ENCODE measurements at places on chromosomes 12 and 14. TPM values are rescaled to one million over a fixed set of nuclear protein-coding genes. Genes with fewer than 3 reads are reported as not detected.

The REM2 gene
- total RNA-seq, result not detected

DNA sequence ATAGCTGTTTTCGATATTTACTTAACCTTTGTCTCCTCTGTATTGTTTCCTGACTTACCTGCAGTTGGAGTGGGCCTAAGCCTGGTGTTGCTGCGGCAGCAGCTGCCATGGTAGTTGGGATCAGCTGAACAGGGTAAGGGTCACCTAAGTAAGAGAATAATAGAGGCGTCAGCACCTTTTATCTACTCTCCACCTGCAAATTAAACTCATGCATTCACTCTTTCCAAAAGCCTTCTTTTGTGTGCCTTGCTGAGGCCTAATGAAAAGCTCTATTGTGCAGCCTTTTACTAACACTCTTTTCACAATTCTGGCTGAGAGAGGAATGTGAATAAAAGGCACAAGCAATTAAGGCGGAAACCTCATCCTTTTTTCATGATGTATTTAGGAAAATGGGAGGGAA is 308.7 kb downstream of the SOX5 start:
- DNase-seq, result peak; percentile 50

The PMEL gene
- 10,199 TPM for total RNA-seq

GRCh38 chr12:132144810-132145168 is 532 bp downstream of the NOC4L start:
- DNase-seq, result no peak

- DNase-seq, result no peak
Measured at GRCh38 chr12:95213928-95214327, 3.3 kb downstream of the FGD6 start.

The RHEBL1 gene
- 7.8 TPM for total RNA-seq

The CALCOCO1 gene
- total RNA-seq, result 43.6 TPM

DNA sequence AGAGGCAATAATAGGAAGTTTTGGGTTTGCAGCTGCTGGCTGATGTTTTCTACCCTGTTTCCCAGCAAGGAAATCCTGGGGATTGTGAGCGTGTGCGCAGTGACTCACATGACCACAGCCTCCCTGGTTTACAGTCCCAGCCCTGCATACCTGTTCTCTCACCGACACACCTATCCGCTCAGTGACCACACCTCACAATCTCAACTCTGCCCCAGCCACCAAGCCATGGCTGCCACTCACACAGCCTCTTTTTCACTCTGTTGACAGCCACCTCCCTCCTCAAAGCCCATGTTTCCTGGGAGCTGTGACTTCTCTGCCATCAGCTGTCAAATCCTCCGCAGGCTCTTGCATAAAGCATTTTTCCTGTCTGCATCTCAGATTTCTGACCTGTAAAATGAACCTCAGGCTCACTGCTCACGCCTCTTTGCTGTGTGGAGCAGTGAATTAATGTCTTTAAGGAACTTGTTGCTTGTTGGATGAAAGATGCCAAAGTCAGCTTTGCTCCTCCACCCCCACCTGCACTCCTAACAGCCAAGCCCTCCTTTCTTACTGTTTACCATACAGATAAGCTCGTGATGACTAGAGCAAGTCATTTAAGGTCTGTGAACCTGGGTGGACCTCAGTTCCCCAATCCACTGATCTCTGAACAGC is 43.5 kb downstream of the B4GALNT3 start:
- DNase-seq, result no peak

The CDC42BPB gene
- total RNA-seq, result 45.0 TPM

GRCh38 chr14:104249706-104250105 is 111.3 kb downstream of the KIF26A start:
- no peak for DNase-seq

- no peak for DNase-seq
Measured at GRCh38 chr14:23115918-23116317, 3.1 kb downstream of the CEBPE start.

The ACOT2 gene
- 73.4 TPM for total RNA-seq

The SPX gene
- 2.6 TPM for total RNA-seq

- no peak for DNase-seq
Measured at GRCh38 chr12:65830305-65830704, 6.0 kb downstream of the HMGA2 start.

DNA sequence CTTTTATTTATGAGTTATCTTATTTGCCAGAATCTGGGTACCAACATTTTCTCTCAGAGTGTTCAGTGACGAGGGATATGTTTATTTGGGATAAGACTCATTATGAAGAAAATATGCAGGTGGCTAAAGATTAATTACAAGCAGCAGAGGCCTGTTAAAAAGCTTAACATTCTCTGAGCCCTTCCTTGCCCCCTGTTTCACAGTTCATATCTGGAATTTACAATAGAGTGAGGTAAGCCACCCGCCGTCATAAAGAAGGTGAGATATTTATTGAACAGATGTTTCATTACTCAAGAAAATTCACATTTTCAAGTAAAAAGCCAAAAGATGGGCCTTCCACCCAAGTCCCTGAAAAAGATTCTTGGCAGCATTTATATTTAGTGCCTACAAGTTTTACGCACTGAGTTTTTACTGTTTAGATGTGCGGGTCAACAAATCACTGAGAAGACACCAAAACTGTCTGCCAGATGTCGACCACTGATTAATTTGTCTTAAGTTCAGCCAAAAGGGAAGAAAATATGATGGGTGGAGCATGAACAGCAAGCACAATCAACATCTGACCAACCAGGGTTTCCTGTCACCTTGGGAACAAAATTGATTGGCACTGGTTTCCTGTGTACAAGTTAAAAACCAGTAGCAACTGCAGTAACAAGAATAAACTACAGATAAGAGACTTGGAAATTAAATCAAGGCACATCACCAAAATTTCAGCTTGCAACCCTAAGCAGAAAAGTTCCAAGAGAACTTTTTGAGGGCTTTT is 85.5 kb upstream of the PTPRB start:
- no peak for DNase-seq

DNA sequence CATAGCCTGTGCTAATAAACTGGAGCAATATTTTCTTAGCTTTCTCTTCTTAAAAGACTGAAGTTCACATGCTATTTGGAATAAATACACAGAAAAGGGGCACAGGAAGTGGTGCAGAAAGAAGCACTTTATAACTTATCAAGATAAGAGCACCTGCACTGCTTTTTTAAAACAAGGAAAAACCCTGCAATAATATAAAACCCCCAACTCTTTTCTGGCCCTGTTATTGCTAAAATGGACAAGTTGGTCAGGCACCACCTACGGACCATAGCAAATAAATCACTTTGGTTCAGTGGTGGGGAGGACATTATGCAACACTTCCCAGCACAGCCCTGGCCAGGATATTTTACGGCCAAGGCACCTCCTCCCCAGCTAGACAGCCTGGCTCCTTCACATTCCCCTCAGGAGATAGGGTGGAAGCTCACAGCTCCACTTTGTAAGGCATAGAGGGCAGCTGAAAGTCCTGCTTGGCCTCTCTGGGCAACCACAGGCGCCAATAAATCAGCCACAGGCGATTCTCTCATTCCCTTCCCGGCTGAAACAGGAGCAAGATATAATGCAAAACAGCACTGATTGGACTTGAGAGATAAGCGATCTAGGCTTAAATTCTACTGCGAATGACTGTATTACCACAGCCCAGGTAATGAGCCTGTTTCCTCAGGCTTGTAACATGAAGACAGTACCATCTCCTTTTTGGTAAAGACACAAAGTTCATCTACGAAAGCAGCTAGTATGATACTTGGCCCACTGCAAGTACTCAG is 2.0 kb downstream of the ZBTB25 start:
- peak; percentile 45 for DNase-seq

The XRCC3 gene
- 27.7 TPM for total RNA-seq

The DENR gene
- total RNA-seq, result 63.1 TPM

The HHIPL1 gene
- 0.16 TPM for total RNA-seq

The FOXN4 gene
- total RNA-seq, result not detected

DNA sequence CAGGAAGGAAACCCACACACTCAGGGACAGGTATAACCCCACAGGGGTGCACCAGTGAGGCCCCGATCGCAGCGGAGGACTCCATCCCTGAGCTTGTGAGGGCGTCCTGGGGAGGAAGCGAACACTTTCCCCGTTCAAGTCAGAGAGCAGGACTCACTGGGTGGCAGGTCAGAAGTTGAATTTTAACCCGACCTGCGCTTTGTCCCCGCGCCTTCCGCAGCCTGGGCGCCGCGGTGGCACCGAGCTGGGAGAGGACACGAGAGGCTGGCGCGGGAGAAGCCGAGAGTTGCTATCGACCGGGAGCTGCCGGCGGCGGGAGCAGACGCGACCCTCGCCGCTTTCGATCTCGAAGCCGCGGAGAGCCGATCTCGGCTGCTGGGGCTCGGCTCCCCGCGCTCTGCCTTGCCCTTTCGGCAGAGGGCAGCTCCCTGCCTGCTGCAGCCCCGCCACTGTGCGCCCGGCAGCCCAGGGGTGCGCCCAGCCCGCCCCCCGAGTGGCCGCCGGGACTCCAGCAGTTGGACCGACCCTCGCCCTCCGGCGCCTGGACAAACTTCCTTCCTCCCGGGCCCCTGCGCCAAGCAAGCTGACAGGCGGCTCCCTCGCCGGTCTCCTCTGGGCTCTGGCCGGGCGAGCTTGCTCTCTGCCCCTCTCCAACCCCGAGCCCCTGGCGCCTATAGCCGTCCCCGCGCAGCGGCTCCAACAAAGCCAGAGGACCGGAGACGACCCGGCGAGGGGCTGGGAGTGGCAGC is 918 bp downstream of the LIN7A start:
- no peak for DNase-seq

DNA sequence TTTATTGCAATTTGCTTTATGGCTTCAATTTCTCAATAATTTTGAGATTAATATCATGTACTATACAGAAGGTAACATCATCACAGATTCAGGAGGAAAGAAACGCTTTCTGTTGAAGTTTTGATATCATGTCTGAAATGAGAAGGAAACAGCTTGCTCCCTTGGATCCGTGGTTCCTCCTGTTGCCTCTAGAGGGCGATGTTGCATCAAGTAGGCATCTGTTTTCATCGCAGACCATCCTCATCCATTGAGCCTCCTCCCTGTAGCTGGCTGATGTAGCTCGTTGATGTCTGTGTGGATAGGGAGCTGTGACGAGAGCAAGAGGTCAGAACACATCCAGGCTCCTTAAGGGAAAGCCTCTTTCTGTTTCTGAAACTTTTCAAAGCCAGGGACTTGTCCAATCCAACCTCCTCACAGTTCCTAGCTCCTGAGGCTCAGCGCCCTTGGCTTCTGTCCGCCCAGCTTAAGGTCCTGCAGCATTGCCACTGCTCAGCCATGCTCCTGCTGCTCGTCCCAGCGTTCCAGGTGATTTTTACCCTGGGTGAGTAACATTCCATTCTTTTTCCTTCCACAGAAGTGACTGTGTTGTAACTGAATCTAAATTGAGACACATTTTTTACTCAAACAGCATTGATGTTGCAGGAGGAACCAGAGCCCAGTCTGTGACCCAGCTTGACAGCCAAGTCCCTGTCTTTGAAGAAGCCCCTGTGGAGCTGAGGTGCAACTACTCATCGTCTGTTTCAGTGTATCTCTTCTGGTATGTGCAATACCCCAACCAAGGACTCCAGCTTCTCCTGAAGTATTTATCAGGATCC is 304.8 kb upstream of the OR4E1 start:
- peak; percentile 75 for DNase-seq

DNA sequence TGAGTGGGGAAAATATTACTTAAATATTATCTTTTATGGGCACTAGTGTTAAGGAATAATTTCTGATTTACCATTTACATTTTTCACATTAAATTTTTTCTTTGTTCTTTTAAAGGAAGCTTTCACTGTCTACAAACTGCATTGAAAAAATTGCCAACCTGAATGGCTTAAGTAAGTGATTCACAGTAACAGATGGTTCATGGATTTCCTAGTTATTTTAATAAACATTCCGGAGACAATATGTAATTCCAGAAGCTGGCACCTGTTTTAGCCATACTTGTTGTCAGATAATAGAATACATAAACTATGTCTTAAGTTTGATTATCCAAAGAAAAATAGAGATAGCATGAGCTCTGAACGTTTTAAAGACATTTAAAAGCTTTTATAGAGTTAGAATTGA is 17.1 kb downstream of the DNAL1 start:
- DNase-seq, result no peak

DNA sequence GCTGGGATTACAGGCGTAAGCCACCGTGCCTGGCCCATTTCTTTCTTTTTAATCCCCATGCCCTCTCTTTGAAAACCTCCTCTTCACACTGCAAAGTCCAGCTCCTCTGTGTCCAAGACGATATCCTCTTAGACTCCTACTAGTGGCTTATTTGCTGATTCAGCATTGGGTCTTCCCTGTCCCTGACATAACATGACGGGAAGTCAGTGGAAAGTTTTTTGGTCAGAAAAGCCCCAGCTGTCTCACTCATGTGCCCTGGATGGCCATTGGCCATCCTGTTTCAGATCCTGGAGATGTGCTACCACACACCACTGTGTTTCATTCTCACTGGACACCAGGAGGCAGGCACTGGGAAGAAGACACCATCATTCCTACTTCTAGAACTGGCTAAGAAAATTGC is 102.6 kb upstream of the MED13L start:
- DNase-seq, result no peak

DNA sequence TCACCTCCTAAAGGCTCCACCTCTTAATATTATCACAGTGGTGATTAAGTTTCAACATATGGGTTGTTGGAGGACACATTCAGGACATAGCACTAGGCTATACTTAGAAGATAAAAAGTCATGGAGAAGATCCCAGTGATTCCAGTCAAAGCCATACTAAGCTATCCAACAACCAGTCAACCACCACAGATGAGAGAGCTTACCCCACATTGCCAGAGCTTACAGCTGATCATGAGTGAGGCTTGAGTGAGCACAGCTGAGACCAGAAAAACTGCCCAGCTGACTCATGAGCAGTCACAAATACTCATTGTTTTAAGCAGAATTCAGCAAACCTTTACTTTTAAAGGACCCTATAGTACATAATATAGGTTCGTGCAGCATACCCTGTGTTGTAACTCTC is 85.1 kb downstream of the DRAM1 start:
- DNase-seq, result peak; percentile 40

GRCh38 chr14:68610251-68610793 is 182.5 kb downstream of the ZFP36L1 start:
- no peak for DNase-seq

The ESR2 gene
- 0.03 TPM for total RNA-seq

DNA sequence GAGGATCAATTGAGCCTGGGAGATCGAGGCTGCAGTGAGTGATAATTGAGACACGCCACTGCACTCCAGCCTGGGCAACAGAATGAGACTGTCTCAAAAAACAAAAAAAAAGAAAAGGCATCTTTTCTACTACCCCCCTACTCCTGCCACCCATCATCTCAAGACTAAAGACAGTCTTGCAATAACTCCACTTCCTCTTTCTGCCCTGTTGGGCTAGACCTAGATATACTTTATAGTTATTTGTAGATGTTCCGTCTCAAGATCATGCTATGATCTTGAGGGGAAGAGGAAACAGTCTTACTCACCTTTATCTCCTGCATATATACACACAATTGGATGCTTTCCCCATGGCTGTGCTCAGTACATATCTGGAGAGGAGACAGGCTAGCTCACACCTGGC is 12.1 kb upstream of the ESPL1 start:
- DNase-seq, result no peak

GRCh38 chr12:80590085-80590484 is 117.3 kb upstream of the MYF6 start:
- no peak for DNase-seq

GRCh38 chr14:75370416-75371205 is 57.2 kb upstream of the JDP2 start:
- DNase-seq, result no peak

The NGB gene
- total RNA-seq, result not detected

The TRMT5 gene
- 22.7 TPM for total RNA-seq

The MANSC4 gene
- 0.37 TPM for total RNA-seq

GRCh38 chr12:2294651-2295475 is 242.1 kb downstream of the CACNA1C start:
- no peak for DNase-seq
